Stimulated activated CD4-positive, alpha-beta T cell treated with anti-CD3 and anti-CD28 coated beads, TNF-alpha, amount 100 ng/mL, for 1 hour (primary cell): ENCODE measurements at places on chromosomes 3 and 15.

DNA sequence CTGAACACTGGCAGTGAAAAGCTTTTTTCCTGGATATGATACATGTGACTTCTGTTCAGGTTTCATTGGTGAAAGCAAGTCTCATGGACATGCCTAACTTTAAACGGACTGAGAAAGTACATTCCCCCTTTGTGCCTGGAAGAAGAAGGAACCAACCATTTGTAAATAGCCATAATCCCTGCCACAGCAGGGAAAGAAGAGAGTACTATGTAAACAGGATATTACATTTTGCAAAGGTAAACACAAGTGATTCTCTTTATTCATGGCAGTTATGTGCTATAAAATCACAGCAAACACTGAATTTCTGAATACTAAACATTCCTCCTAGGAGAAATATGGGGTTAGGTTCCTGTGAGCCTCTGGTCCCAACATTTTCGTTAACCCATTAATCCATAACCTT is 46.8 kb downstream of the PRICKLE2 start:
- DNase-seq, result no peak

- DNase-seq, result no peak
Measured at GRCh38 chr15:36365963-36366362, 213.5 kb upstream of the CDIN1 start.

- DNase-seq, result no peak
Measured at GRCh38 chr3:105786241-105786640, 82.6 kb downstream of the CBLB start.

DNA sequence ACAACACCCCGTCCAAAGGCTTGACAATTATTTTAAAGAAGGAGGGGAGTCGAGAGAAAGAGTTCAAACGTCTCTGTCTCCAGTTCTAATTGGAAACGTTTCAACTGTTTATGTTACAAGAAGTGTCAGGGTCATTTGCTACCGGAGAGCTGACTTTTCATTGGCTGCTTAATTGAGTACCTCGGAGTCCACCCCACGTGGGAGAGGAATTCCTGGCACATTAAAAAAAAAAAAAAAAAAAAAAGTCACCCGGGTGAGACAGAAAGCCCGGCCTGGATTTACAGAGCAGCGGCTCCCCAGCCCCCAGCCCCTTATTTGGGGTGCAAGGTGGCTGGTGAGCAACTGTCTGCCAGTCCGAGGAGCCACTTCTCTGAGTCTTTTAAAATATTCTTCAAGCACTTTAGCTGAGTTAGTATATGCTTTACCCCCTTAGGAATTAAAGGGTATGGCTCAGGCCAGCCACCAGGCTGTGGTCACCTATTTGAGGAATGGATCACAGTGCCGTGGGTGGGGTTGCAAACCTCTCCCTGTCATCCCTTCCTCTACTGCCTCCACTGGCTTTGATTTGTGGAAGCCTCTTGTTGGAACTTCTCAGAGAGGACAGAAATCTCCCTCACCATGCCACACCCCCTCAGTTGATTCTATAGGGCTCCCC is 3.9 kb upstream of the TLE3 start:
- no peak for DNase-seq

GRCh38 chr3:62995530-62995929 is 120.3 kb upstream of the CADPS start:
- DNase-seq, result no peak

DNA sequence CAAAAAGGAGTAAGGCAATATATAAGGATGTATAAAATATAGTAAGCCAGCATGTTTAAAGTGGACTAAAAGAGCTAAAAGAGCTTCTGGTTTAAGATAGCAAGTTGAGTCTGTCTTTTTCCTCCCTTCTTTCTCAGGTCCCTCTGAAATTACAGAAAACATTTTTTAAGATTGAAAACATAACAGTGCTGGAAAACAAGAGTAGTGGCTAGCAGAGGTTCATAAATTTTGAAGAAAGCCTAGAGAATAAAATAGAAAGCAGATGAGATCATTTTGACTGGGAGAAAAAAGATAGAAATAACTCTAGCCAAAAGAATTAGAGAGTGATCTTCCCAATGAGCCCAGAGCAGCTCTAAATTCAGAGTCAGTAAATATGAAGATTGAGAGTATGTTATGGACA is 41.9 kb downstream of the ATP8B4 start:
- no peak for DNase-seq

DNA sequence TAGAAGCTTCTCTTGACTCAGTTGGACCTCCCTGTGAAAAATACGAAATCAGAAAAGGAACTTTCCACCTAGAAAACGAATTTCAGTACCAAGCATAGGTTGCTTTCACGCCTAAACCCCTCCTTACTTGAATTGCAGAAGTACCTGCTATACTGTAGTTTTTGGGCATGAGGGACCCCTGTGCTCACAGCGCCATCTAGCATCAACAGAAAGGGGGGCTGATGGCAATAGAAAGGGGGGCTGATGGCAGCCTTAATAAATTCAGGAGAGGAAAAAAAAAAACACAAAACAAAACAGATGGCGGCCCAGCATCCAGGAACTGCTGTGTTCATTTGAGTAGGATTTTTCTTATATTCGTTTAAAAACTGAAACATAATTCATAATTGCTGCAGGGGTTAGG is 96.7 kb downstream of the NPAP1 start:
- no peak for DNase-seq

DNA sequence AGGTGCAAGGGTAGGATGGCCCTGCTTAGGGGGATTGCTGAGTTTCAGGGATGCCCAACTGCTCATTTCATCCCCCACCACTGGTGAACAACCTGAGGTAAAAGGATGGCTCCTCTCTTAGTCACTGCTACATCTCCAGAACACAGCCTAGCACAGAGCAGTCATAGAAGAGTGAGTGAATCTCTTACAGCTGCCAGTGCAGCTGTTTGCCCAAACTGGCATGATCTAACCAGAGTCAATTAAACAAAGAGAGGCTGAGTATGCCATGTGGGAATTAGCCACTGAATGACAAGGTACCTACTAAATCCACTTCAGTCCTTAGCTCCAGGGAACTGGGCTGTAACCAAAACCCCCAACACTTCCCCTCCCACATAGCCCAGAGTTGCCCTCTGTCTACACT is 6.8 kb upstream of the NCKIPSD start:
- no peak for DNase-seq

- DNase-seq, result no peak
Measured at GRCh38 chr3:172973799-172974198, 167.2 kb downstream of the SPATA16 start.

DNA sequence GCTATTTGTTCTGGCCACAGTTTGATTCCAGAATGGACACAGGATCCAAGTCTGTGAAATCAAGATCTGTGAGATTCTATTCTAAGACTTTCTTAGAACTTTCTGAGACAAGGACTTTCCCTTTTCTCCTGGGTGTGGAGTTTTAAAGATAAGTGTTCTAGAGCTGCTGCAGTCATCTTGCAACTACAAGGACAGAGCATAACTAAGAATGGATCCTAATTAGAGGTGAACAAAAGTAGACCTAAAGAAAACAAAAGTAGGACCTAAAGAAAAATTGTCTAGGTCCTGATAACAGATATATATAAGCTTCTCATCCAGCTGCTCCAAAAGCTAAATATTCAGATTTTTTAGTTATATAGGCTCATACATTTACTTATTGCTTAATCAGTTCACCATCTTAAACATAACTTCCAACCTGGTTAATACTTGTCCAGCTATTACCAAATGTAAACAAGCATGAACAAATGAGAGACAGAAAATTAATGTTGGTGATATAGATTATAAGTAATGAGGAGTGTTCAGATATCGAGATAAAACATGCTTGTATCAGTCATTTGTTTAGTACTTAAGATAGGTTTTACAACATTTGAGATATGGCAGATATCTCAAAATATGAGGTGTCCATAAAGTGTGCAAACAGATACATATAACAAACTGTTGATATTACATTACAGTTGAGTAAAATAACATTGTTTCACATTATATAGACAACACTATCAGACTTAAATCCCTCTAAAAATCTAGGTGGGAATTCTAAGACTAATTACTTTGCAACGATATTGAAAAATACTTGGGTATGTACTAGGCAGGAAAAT is 75.1 kb downstream of the CD200 start:
- no peak for DNase-seq

- no peak for DNase-seq
Measured at GRCh38 chr3:179713643-179714090, 60.8 kb downstream of the USP13 start.

- no peak for DNase-seq
Measured at GRCh38 chr3:126259411-126260391, 79.3 kb upstream of the ALDH1L1 start.

- DNase-seq, result no peak
Measured at GRCh38 chr3:71893702-71894479, 108.9 kb upstream of the PROK2 start.

- no peak for DNase-seq
Measured at GRCh38 chr15:31256378-31257265, 70.0 kb upstream of the KLF13 start.

- DNase-seq, result no peak
Measured at GRCh38 chr3:33874815-33875214, 76.4 kb downstream of the PDCD6IP start.

DNA sequence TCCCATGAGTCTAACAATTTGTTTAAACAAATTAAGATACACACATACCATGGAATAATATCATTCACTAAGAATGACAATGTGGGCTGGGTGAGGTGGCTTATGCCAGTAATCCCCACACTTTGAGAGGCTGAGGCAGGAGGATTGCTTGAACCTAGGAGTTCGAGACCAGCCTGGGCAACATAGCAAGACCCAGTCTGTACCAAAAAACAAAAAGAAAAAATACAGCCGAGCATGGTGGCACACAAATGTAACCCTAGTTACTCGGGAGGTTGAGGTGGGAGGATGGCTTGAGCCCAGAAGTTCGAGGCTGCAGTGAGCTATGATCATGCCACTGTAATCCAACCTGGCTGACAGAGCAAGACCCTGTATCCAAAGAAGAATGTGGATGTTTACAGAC is 4.0 kb upstream of the ZNF710 start:
- no peak for DNase-seq

GRCh38 chr15:66894986-66895780 is 170.2 kb upstream of the SMAD3 start:
- DNase-seq, result no peak

DNA sequence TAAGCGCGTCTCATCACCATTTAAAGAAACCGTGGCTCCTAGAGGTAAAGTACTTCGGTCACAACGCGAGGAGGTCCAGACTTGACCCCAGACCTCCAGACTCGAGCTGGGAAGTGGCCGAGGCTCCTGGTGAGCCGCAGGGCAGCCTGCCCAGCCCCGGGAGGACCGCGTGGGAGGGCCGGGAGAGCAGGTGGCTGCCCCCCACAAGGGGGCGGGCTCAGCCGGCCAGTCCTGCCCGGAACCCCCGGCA is at the start of gene SLC27A2:
SLC27A2 (plus strand) TSS at position 228 of the 250 bp plus-strand sequence. CDS start 232 bp downstream, outside the sequence.
- no peak for DNase-seq

DNA sequence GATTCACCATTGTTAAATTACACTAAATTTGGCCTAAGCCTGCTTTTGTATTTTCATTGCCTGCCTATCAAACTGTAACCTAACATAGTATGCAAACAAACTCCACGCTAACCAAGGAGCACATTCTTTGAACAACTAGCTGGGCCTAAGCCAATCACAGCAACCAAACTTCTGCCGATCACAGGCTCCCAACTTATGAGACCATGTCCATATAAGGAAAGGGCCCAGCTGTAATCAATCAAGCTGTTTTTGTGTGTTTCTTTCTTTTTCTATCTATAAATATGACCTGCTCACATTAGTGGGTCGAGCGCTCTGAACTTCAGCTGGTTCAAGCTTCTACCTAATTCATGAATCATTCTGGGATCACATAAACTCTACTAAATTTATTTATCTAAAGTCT is 473.6 kb downstream of the SI start:
- DNase-seq, result no peak

- no peak for DNase-seq
Measured at GRCh38 chr3:114327665-114328064, 33.8 kb downstream of the TIGIT start.
